Epithelial cell of alveolus of lung (primary cell): ENCODE measurements at places on chromosomes 5 and 9. TPM values are rescaled to one million over a fixed set of nuclear protein-coding genes. Genes with fewer than 3 reads are reported as not detected.

IFNA17 gene
- not detected in 2 replicates for total RNA-seq

CD14 gene
- total RNA-seq, result 0.26 and 1.8 TPM in 2 replicates

TPPP gene
- total RNA-seq, result 0.24 TPM in 1 of 2 replicates, not detected in the other

ZBED3 gene
- total RNA-seq, result 0.65 and 1.7 TPM in 2 replicates

C5orf58 gene
- 1.4 TPM in 1 of 2 replicates, not detected in the other for total RNA-seq

ARL14EPL gene
- total RNA-seq, result 0.24 TPM in 1 of 2 replicates, not detected in the other

IL31RA gene
- 0.72 and 6.1 TPM in 2 replicates for total RNA-seq

CHSY3 gene
- 1.7 and 3.7 TPM in 2 replicates for total RNA-seq

ZNF367 gene
- total RNA-seq, result 2.8 and 3.2 TPM in 2 replicates

GRHPR gene
- total RNA-seq, result 144 and 167 TPM in 2 replicates

CDH9 gene
- total RNA-seq, result 0.13 TPM in 1 of 2 replicates, not detected in the other

PCDHA3 gene
- under 0.01 TPM in 1 of 2 replicates, not detected in the other for total RNA-seq

OBP2B gene
- total RNA-seq, result not detected in 2 replicates

EQTN gene
- total RNA-seq, result not detected in 2 replicates

DMGDH gene
- 0.72 and 1.2 TPM in 2 replicates for total RNA-seq

IFNA21 gene
- total RNA-seq, result not detected in 2 replicates

DPP7 gene
- total RNA-seq, result 69.8 and 123 TPM in 2 replicates

OLFM1 gene
- total RNA-seq, result 0.16 and 1.2 TPM in 2 replicates

PCDHA7 gene
- under 0.01 TPM in 1 of 2 replicates, not detected in the other for total RNA-seq

FBP2 gene
- total RNA-seq, result not detected in 2 replicates

ECSCR gene
- 0.80 and 1.3 TPM in 2 replicates for total RNA-seq

DOCK8 gene
- total RNA-seq, result 0.24 and 0.52 TPM in 2 replicates

WNT8A gene
- total RNA-seq, result not detected in 2 replicates
